ENCODE measurements at places on chromosomes 13 and 19.

GRCh38 chr19:45306518-45307027 is 16.1 kb downstream of the CKM start:
- no peak for DNase-seq
- H3K4me1 ChIP-seq: peaks cover 4% of the 10 kb centered on the region
- no peak overlapping the region for H3K4me3 ChIP-seq
- no peaks in the 10 kb centered on the region for H3K27me3 ChIP-seq
- no peak overlapping the region for H3K27ac ChIP-seq
- H3K36me3 ChIP-seq: peaks cover 40% of the 10 kb centered on the region

DNA sequence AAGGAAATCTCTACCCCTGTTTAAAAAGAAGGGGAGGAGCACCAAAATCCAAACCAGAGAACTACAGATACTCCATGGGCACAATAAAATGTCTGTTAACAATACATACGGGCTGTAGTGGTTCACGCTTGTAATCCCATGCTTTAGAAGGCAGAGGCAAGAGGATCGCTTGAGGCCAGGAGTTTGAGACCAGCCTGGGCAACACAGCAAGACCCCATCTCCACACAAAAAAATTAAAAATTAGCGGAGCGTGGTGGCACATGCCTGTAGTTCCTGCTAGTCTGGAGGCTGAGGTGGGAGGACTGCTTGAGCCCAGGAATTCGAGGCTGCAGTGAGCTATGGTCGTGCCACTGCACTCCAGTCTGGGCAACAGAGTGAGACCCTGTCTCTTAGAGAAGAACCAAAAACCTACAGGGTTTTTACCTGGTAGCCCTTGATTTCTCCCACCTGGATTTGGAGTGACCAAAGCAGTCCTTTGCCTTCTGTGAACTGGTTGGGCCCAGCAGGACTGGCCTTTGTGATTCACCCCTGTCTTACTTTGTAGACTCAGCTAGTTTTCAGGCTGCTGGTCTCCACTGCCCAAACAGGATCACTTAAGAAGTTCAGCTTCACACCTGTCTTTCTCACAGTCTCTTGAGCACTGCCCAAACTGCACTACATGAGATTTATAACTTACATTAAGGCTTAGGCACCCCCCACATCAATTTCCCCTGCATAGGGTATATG is 38.7 kb upstream of the FLT1 start:
- no peaks in the 10 kb centered on the region for H3K27me3 ChIP-seq
- no peak overlapping the region for H3K27ac ChIP-seq
- DNase-seq: no peak
- H3K4me1 ChIP-seq: peaks cover 31% of the 10 kb centered on the region
- H3K36me3 ChIP-seq: no peaks in the 10 kb centered on the region
- no peak overlapping the region for H3K4me3 ChIP-seq

DNA sequence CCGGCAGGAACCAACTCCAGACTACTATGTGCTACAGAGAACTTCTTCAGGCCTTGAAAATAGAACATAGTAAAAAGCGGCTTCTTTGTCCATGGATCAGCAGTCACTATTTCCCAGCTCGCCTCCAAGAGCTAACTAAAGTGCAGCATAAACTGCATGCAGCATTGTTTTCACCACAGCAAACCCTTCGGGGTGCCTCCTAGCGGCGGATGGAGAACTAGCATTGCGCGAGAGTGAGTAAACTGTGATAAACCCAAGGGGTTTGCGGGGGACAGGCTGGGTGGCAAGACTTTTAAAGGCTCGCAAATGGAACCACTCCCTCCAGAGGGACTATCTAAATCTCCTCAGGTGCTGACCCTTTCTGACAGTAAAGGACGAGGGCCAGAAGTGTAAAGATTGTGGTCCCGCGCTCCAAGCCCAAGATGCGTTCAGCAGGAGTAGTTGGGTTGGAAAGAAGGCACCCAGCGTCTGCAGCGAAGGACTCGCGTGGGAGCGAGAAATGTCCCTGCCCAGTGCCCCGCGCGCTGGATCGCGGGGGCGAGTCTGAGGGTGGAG is 21.5 kb upstream of the SGCG start:
- H3K4me3 ChIP-seq: peak overlapping the region; percentile 53
- H3K27me3 ChIP-seq: no peaks in the 10 kb centered on the region
- H3K36me3 ChIP-seq: no peaks in the 10 kb centered on the region
- no peak for DNase-seq
- peak overlapping the region; percentile 7 for H3K27ac ChIP-seq

- no peaks in the 10 kb centered on the region for H3K36me3 ChIP-seq
- no peaks in the 10 kb centered on the region for H3K4me1 ChIP-seq
- no peak for DNase-seq
- no peak overlapping the region for H3K4me3 ChIP-seq
- H3K27ac ChIP-seq: no peak overlapping the region
Measured at GRCh38 chr13:91397595-91397994, 826 bp upstream of the GPC5 start.

DNA sequence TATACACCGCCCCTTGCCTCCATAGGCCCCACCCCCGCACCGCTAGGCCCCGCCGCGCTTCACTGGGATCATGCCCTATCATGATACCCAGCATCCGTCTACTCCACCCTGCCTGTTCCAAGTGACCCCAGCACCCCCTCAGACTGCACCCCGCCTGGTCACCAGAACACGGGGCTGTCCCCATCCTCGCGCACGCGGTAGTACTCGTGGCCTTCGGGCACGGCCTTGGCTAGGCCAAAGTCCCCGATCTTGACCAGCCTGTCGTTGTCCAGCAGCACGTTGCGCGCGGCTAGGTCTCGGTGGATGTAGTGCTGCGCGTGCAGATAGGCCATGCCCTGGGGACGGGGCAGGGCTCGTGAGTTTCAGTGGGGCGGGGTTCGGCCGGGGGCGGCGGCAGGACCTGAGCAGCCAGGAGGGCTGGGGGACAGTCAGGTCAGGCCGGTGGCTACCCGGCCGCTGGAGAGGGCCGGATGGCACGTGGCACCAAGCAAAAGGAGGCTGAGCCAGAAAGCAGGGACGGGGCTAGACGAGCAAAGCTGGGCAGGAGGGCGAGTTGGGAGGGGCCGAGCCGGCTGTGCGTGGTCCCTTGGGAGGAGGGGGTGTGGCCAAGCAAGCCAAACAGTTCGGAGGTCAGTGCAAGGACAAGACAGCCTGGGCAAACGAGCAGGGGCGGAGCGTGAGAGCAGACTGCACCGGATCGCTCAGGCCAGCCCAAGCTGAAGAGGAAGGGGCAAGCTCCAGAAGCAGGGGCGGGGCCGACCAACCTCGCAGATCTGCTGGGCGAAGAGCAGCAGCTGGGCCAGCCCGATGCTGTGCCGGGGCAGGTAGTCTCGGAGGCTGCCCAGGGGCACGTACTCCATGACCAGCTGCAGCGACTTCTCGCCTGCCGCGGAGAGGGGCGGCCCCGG is 13.6 kb upstream of the ICAM3 start:
- H3K4me3 ChIP-seq: peak overlapping the region; percentile 30
- H3K27ac ChIP-seq: peak overlapping the region; percentile 74
- H3K27me3 ChIP-seq: no peaks in the 10 kb centered on the region
- H3K4me1 ChIP-seq: peaks cover 15% of the 10 kb centered on the region
- peak; percentile 66 for DNase-seq

- H3K27ac ChIP-seq: no peak overlapping the region
- H3K4me1 ChIP-seq: no peaks in the 10 kb centered on the region
- no peaks in the 10 kb centered on the region for H3K36me3 ChIP-seq
- no peak for DNase-seq
Measured at GRCh38 chr19:32265995-32266394, 79.4 kb upstream of the ZNF507 start.

DNA sequence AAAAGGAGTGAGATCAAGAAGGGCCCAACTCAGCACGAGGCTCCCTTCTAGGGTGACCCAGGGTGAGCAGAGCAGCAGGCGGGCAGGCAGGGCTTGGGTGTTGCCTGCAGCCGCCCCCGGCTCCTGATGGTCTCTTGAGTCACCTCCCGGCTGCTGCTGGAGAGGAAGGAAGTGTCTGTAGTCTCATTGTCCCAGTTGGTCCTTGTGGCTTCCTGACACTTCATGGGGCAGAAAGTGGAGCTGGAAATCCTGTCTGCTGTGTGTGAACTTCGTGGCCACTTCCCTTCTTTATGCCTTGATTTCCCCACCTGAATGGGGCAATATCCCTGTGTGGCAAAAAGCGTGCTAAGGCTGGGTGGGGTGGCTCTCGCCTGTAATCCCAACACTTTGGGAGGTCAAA is 2.5 kb downstream of the MAP1S start:
- no peaks in the 10 kb centered on the region for H3K27me3 ChIP-seq
- H3K4me3 ChIP-seq: no peak overlapping the region
- DNase-seq: peak; percentile 79
- H3K4me1 ChIP-seq: peaks cover 47% of the 10 kb centered on the region
- H3K27ac ChIP-seq: peak overlapping the region; percentile 31

GRCh38 chr19:2195914-2196313 is 32.2 kb downstream of the DOT1L start:
- H3K4me1 ChIP-seq: peaks cover 13% of the 10 kb centered on the region
- no peak overlapping the region for H3K4me3 ChIP-seq

- H3K27me3 ChIP-seq: no peaks in the 10 kb centered on the region
- no peak overlapping the region for H3K4me3 ChIP-seq
- no peak for DNase-seq
- H3K4me1 ChIP-seq: no peaks in the 10 kb centered on the region
- H3K27ac ChIP-seq: no peak overlapping the region
Measured at GRCh38 chr19:7894612-7895309, 6.5 kb downstream of the LRRC8E start.

DNA sequence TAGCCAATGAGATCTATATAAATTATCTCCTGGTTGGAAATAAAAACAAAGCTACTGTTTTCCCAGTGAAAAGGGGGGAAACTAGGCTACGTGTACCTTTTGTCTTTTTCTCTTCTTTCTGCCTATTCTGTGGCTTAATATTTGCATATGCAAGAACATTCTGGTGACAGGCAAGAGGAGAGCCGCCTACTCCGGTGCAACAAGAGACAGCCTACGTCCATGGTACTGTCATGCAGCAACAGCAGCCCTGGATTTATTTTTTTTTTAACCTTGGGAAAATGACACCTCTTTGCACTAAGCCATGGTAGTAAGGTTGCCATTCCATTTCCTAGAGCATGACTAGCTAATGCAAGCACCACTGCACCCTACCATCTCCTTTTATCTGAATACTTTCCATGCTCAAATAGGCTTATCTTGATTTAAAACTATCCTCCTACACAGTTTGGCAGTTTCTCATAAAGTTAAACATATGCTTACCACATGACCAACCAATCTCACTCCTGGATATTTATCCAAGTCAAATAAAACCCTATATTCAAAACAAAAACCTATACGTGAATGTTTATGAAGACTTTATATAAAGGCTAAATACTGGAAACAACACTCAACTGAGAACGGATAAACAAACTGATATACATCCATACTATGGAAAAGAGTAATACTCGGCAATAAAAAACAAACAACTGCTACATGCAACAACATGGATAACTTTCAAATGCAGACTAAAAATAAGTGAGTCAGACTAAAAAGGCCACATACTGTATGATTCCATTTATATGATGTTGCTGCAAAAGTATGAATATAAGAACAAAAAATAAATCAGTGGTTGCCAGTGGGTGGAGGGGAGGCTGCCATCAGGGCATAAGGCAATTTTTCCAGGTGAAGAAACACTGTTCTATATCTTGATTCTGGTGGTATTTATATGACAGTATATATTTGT is 17.3 kb downstream of the NUFIP1 start:
- no peak overlapping the region for H3K4me3 ChIP-seq
- no peaks in the 10 kb centered on the region for H3K36me3 ChIP-seq
- H3K4me1 ChIP-seq: peaks cover 18% of the 10 kb centered on the region
- no peak overlapping the region for H3K27ac ChIP-seq
- no peaks in the 10 kb centered on the region for H3K27me3 ChIP-seq

DNA sequence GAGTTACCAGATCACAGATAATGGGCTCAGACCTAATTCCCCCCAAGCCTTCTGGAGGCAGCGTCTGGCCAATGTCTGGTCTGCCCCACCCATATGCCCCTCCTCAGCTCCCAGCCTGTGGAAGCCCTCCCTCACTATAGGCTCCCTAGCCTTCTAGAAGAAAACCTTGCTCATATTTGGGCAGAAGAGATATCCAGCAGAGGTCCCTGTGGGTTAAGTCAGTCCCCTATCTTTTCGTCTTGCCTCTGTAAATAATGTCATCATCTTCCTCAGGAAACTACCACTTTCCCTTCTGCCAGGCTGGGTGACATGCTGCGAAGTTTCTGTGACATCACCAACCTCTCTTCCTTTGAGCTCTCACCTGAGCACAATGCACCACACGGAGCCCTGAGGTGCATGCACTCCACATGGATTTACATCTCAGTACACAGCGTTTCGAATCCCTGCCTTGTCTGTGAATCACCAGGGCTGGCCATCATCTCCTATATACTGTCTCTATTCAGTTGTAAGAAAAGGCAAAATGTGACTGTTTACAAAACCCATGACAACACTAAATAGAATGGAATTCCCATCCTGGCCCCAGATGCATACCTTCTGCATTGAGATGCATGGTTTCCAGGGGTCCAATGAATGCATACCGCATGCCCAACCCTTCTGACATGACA is 112.8 kb downstream of the CRYL1 start:
- no peak overlapping the region for H3K27ac ChIP-seq
- no peaks in the 10 kb centered on the region for H3K36me3 ChIP-seq
- DNase-seq: no peak
- H3K4me1 ChIP-seq: no peaks in the 10 kb centered on the region

DNA sequence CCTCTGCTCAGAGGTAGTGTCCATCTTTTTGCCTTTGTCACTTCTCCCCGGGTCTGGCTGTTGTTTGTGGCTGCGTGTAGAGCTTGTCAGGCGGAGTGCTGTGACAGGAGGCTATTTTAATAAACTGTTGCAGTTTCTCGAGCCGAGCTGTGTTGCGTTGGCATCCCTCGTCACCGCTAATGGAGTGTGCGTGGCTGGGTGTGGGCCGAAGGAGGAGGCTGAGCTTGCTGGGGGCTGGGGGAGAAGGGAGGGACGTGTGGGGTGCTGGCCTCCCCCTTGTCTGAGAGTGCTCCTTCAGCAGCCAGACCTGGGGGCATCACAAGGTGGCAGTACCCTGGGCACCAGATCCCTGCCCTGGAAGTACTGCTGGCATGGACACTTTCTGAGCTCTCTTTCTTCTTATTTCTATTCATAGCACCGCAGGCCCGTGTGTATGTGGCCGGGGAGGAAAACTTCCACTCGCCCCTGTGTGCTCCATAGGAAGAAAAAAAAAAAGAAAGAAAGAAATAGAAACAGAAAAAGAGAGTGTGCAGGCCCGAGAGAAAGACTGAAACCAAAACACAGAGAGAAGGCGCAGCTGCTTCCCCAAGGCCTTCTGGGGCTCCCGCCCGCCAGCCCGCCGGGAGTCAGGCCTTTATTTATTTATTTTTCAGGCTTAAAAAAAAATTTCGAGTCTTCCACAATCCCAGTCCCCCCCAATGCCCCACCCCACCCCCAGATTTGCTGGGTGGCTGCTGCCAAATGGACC is 27.0 kb downstream of the NFIX start:
- H3K36me3 ChIP-seq: no peaks in the 10 kb centered on the region
- no peaks in the 10 kb centered on the region for H3K27me3 ChIP-seq
- peak overlapping the region; percentile 50 for H3K4me3 ChIP-seq
- no peaks in the 10 kb centered on the region for H3K4me1 ChIP-seq

DNA sequence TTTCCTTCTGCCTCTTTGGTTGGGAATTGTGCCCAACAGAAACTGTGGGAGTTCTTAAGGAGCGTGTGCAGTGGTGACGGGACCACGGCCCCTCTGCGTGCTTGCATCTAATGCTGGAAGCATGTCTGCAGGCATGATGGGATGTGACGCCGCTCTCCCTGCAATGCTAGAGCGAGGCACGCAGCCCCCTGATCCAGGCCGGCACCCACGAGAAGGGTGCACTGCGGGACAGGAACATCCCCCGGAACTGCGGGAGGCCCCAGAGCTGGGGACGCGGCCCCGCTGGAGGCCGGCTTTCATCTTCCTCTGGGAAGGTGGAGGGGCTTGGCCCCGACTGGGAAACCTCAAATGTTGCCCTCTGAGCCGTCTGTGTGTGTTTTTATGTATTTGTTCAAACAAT is 32.7 kb downstream of the TMEM255B start:
- DNase-seq: no peak
- H3K4me1 ChIP-seq: no peaks in the 10 kb centered on the region
- no peaks in the 10 kb centered on the region for H3K36me3 ChIP-seq
- no peak overlapping the region for H3K27ac ChIP-seq
- no peaks in the 10 kb centered on the region for H3K27me3 ChIP-seq
- H3K4me3 ChIP-seq: no peak overlapping the region
